Mesenteric fat pad (tissue), 1 donor: ENCODE measurements at places on chromosomes 7 and 10. TPM values are rescaled to one million over a fixed set of nuclear protein-coding genes. Genes with fewer than 3 reads are reported as not detected.

DNA sequence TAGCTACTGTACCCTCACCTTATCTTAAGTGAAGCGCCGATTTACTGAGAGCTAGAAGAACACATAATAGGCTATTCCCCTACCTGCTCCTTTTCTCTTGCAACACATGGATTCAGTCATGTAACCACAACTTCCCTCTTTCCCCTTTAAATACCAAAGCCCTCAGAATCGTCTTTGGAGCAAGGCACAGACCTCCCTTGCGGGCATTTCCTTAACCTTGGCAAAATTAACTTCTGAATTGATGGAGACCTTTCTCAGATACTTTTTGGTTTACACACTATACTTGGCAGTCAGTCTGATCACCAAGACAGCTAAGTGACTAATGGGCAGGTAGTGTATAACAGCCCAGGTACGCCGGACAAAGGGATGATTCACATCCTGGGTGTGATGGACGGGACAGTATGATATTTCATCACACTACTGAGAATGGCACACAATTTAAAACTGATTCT, 72.7 kb upstream of the SEC61G start:
- no peak for DNase-seq

GRCh38 chr10:119680650-119681081, 29.5 kb downstream of the BAG3 start:
- no peak for DNase-seq

Gene PNLIPRP2
- total RNA-seq, result 1.1 TPM

DNA sequence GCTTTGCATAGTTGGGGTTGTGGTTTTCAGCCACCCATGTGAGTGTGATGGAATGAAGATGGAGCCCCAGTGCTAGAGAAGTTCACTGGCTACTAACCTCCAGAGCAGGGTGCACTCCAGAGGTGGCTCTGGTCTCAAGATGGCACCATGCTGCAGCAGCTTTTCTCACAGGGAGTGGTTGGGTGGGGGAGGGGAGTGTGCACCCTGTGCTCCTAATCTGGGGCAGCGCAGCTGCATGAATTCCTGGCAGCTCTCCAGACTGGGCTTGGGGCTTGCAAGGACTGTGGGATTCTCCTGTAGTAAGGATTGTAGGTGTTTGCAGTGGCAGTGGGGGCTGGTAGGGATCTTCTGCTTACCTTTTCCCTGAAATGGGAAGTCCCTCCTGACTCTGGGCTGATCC, 23.7 kb downstream of the PHTF2 start:
- no peak for DNase-seq

- DNase-seq, result no peak
Measured at GRCh38 chr10:103175580-103176285, 17.3 kb downstream of the NT5C2 start.

DNA sequence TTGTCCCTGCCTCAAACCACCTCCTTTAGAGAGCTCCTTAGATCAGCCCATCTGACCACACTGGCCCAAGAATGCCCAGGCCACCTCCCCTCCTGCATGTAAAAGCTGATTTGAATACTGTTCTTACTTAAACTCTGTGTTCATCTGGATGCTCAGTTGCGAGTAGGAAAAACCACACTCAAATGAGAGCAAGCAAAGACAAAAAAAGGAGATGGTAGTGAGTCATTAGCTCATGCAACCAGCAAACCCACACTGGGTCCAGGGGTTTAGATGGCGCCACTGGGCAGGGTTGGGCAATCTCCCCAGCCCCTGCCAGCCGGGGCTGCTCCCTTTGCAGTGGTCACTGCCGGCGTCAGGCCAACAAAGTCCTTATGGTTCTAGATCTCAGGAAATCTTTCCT, 32.7 kb downstream of the TSPAN15 start:
- no peak for DNase-seq

GRCh38 chr10:23975431-23975830, 233.5 kb upstream of the KIAA1217 start:
- no peak for DNase-seq

GRCh38 chr7:157963526-157963925, 624.1 kb downstream of the PTPRN2 start:
- peak; percentile 82 for DNase-seq

DNA sequence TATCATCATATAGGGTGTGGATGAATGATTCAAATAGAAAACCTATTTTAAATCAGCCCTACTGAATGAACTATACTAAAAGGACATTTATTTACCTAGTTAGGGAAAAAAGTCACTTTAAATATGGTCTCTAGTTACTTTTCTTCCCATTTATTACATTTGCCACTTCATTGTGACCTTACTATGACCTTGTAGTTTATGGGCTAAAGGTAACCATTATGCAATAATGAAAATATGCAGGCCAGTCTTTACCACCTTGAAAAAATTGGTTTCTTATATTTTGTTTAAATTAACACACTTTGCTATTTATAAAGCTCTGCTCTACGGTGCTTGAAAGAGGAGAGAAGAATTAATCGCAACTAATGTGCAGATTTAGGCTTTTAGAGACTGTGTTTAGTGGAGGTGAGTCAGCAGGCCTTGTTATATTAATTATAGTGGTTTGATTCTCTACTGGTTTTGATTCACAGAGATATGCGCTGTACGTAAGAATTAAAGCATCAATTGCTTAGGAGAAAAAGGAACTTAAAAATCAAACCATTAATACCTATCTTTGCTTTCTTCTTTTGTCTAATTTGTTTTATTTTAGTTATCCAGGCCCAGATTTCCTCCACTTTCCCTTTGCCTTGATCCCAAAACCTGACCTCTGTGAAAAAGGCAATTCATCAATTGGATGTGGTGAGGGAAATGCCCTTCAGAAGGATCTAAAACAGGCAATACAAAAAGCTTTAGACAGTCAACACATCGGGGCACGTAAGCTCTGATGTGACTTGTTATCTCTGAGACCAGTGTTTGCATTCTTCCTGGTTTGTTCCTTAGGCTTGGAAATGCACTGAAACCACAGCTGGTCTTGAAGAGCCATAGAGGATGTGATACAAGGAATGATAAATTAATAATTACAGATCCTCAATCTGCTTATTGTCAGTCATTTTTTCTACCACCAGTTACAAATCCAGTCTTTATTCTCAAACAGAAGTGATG, 141.2 kb upstream of the HDAC9 start:
- DNase-seq, result no peak

DNA sequence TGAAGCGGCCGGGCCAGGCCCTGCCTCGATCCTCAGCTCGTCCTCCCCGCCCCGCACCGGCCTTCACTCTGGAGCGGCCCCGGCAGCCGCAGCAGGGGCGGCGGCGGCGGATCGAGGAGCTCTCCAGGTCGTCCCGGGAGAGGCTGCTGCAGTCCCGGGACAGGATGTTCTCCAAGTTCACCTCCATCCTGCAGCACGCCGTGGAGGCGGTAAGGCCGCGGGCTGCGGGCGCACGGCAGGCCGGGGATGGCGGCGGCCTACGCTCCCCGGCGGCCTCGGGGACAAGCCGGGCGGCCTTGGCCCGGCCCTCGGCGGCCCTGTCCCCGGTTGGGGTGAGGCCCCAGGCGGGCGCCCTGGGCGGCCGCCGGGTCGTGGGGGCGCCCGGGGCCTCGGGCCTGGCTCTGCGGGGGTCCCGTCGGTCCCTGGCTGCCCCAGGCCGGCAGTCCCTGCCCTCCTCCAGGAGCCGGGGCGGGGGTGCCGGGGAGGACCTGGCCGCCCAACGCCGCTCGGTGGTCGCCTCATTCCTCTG, 399 bp downstream of the FHIP2A start:
- DNase-seq, result no peak

DNA sequence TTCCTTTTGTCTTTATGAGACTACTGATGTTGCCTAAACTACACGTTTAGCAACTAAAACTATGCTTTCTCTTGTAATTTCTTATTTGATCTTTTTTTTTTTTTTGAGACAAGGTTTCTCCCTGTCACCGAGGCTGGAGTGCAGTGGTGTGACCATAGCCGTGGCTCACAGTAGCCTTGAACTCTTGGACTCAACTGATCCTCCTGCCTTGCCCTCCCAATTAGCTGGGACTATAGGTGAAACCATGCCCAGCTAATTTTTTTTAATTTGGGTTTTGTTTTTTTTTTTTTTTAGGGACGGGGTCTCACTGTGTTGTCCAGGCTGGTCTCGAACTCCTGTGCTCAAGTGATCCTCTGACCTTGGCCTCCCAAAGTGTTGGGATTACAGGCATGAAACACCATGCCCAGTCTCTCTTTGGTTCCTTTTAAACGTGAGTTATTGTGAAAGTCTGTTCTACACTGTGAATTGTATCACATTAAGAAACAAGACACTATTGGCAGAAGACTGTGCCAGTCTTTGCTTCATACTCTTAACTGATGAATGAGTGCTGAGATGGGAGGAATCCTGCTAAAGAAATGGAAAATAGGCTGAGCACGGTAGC, 6.4 kb downstream of the TMEM248 start:
- peak; percentile 16 for DNase-seq

DNA sequence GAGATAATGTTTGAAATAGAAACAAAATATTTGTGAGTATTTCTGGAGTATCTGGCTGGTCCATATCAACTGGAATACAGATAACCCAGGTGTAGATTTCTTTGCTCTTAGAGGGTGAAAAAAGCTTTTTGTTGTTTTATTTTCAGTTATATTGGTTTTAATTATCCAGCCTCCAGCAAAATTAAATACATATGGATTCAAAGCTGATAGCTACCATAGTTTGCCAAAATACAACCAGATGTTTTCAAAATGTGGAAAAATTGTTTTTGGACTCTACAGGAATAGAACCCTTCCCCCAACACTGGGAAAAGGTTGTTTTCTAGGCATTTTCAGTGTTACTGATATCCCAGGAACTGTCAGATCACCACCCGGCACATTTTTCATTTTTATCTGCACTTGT, 30.1 kb downstream of the LRRC17 start:
- DNase-seq, result no peak

- DNase-seq, result no peak
Measured at GRCh38 chr7:3415861-3416312, 114.8 kb downstream of the SDK1 start.
